Smooth muscle cell of trachea (primary cell): ENCODE measurements at places on chromosomes 1 and 21. TPM values are rescaled to one million over a fixed set of nuclear protein-coding genes. Genes with fewer than 3 reads are reported as not detected.

Gene SYCP1
- not detected in 2 replicates for total RNA-seq

Gene ZNF593OS
- not detected in 2 replicates for total RNA-seq

Gene KCNT2
- 2.3 and 2.5 TPM in 2 replicates for total RNA-seq

Gene SSU72
- 84.6 and 87.3 TPM in 2 replicates for total RNA-seq

Gene C4BPA
- total RNA-seq: not detected in 2 replicates

Gene DENND2C
- 4.1 and 4.4 TPM in 2 replicates for total RNA-seq
